ENCODE measurements at places on chromosomes 7 and 10.
A peak's percentile ranks its signal among the peaks of the same experiment; 100 is the strongest.

- no peak for DNase-seq
Observed at GRCh38 chr10:10647331-10647730, 370.3 kb upstream of the CELF2 start.

DNA sequence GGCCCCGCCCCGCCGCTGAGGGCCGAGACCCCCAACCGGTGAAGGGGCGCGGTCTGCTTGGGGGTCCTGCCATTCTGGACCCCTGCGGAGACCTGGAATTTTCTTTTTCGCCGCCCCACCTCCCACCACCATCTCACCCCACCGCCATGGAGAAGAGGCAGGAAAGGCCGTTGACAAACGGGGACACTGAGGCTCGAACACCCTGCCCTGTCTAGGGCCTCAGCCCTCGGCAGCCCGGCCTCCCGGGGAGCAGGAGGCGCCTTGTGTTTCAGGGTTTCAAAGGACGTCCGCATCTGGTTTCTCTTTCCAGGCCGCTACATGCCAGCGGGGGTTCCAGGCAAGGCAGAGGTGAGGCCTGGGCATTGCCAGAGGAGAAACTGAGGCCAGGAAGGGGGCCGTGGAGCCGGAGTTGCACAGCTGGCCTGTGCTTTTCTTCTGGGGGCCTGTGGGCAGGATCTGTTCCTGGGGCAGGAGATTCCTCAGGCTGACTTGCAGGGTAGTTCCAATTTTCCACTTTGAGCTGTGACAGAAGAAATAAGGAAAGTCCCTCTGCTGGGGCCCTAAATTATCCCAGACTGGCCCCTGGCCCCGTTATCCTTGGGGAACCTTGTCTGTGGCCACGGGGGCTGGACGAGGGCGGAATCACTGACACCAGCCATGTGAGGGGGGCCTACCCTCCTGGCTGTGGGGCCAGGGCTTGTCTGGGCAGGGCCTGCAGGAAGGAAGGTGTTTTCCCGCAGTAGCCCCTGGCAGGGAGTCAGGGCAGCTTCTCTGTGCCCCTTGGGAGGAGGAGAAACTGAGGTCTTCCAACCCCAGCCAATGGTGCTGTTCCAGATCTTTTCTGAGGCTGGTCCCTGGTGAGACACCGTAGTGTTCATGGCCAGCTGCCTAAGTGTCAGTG lies 900 bp upstream of the MICALL2 start:
- no peak for DNase-seq

GRCh38 chr10:100519311-100520051 lies at the start of gene SEC31B:
TSS of gene SEC31B (minus strand) at chr10:100519861. CDS start at chr10:100516952, 2,909 bp downstream.
- DNase-seq, result no peak

GRCh38 chr7:128904381-128905197 lies 5.9 kb downstream of the KCP start:
- DNase-seq, result peak; percentile 52

DNA sequence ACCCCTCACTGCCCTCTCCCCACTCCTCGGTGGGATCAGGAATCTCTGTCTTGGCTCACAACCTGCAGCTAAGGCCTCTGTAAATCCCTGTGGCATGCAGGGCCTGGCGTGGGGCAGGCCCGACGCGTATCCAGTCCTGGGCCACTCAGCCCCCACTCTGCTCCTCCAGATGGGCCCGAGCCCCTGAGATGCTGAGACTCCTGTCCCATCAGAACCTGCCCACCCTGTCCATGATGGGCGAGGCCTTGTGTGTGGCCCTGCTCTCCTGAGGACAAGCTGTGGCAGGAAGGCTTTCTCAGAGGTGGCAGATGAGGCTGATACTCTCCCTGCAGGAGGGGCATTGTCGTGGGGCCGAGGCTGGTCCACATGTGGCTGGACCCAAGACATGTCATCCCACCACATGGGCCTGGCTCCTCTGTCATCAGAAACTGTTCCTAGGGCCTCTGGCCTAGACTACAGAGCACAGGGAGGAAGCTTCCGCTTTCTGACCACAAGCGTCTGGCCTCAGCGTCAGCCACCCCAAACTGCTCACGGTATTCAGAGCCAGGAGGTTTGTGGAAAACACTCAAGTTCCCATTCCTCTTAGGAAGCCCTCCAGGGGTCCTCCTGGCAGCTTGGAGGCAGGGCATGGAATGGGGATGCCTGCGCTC lies 6.0 kb downstream of the ALOX5 start:
- DNase-seq, result no peak

GRCh38 chr7:126845331-126845730 lies 407.4 kb downstream of the GRM8 start:
- DNase-seq, result no peak

DNA sequence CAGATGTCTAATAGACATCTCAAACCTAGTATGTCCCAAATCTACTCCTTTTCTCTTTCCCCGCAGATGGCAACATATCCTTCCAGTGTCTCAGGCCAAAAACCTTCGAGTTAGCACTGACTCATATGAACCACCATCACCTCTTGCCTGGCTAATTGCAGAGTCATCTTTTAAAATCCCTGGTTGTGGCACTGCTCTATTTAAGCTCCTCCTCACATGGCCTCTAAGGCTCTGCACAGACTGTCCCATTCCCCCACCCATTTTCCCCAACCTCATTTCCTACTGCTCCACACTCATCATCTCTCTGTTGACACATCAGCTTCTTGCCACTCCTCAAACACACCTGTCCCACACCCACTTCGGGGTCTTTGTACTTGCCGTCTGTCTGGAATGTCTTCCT lies 16.8 kb upstream of the HBP1 start:
- no peak for DNase-seq

DNA sequence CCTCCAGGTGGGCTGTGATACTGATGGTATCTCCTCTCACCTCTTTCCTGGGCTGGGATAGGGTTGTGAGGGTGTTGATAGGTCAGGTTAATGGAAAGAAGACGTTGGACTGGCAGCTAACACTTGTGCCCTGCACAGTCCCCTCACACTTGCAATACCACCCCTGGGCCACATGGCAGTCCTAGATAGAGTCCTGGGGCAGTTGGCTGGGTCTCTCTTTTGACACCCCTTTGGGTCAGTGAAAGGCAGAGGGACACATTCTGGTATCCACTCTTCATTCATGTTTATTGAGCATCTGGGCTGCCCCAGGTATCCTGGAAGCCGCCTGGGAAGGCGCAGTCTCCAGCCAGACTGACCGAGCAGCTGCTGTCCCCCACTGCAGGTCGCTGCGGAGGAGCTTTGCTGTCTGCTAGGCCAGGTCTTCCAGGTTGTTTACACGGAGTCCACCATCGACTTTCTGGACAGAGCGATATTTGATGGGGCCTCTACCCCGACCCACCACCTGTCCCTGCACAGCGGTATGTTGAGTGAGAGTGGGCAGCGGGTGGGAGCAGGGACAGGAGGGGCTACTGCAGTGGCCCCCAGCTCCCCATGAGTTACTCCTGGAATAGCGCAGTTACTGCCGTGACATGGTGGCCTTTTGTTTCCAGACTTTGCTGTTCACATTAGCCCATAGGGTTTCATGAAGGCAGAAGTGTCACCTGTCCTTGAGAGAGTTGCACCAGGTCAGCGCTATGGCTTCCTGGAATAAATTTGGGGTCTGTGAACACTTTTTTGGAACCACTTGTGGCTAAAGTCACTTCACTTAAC lies 19.1 kb downstream of the NACAD start:
- no peak for DNase-seq

- DNase-seq, result peak; percentile 69
Observed at GRCh38 chr7:116395141-116395791, 104.3 kb upstream of the CAV2 start.

DNA sequence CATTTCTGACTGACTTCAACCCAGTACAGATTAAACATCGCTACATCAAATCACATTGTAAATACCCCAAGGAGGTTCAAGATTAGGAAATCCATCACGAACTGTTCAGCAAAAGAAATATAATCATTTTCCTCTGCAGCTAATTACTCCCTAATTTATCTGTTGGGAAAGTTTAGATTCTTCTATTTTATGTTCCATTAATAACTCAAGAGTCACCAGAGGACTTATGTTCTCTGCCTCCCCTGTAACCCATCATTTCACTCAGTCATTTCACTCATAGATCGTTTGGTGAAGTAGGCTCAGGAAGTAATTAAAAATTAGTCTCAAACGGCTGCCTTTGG lies 45.2 kb downstream of the FAM171A1 start:
- no peak for DNase-seq

DNA sequence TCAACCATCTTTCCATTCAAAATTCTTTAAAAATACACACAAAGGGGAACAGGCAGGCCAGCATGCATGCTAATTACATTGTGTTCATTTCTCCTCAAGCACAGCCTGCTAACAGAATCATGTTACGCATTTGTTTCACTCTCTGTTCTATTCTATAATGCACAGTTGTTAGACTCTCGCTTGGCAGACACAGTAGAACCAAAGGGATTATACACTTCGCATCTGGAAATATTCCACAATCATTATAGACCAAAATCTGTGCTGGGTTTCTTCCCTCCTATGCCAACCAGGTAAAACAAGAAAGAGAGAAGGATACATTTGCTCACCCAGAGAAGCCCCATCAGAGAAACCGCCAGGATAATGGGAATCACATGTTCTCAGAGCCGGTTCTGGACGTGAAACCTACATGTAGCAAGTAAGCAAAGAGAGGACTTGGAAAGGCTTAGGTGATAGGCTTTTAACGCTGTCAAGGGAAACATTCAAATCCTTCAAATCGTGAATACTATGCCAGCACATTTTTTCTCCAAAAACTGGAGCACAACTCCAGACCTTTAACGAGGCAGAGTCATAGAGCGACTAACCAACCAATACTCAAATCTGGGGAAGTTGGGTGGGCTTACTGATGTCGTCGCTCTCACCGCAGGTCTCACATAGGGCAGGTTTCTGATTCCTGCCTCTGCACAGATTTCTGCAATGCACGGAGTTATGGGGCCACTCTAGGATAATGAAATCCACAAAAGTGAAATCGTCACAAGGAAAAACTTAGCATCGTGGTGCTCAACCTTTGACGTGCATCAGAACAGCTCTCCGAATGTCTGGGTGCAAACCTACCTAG lies 380.5 kb upstream of the AUTS2 start:
- no peak for DNase-seq

DNA sequence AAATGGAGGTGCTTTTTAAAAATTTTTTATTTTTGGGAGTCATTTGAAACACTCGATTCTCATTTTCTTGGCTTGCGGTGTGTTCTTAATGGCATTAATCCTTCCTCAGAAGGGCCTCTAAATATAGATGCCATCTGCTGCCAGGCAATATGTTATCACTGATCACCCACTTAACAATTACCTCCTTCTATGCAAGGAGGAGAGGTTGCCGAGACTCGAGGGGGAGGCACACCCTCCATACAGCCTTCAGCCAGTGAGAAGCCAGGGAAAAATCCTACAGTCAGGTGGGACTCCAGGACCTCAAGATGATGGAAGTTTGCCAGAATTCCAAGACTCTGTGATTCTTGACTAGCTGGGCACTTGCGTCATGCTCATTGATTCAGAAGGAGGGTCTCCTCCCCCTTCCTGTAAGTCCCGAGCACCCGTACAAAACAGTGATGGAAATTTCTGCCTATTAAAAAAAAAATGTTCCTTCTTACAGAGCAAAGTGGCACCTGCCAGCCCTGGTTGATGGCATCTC lies 574.5 kb downstream of the TYW1 start:
- no peak for DNase-seq

- DNase-seq, result no peak
Observed at GRCh38 chr7:153638821-153639435, 413.3 kb upstream of the DPP6 start.

GRCh38 chr10:89283936-89284475 lies 17.8 kb upstream of the IFIT2 start:
- no peak for DNase-seq

GRCh38 chr10:64408391-64409183 lies 887.4 kb downstream of the REEP3 start:
- DNase-seq, result no peak

DNA sequence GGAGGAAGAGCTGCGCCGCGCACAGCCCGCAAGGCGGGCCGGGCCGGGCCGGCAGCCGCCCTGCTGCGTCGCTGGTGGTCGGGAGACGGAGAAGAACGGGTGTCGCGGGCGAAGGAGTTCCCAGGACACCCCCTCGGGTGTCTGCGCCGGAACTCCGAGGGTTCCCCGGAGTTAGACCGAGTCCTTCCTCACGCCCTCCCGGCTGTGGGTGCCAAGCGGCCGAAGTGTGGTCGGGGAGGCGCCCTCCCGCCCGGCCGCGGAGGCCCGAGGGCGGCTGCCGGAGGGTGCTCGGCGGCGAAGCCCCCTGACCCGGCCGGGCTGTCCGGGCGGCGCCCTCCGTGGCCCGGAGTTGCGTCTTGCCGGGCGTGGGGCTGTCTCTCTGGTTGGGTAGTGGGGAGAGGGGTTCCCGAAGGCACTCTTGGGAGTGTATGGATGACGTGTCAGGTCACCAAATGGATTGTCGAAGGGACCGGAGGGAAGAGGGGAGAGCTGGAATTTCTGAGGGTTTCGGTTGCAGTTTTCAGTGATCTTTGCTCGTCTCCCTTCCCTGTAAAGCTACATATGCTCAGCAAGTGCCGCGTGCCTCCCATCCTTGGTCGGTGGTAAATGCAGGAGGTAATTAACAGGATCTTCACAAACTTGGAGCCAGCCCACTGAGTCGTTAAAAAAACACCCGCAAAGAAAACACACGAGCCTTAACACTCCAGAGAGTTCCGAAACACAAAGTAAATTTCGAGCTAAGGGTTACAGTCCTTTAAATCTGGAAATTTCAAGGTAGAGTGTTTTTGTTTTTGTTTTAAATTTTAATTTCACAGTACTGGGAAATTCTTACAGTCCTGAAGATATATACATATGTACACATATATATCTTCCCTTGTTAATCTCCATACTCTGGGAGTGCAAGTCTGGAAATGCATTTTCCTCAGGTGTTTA lies 871 bp downstream of the ST7 start:
- DNase-seq, result peak; percentile 43

- DNase-seq, result no peak
Observed at GRCh38 chr7:70710011-70710480, 421.9 kb upstream of the GALNT17 start.

DNA sequence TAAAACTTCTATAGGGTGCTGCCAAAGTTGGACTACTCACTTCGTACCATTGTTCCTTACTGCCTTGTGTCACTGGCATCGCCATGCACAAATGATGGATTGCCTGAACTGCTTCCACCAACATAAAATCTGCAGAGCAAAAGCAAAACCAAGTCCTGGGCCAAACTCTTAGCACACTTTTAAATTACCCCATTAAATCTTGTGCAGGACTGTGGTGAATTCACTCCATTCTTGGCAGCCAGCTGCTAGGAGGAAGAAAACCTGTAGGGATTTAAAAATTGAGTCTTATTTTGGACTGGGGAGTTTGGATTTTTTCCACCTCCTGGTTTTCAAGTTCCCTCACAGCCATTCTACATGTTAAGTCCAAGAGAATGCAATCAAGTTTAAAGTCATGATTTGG lies 646.9 kb downstream of the SORCS3 start:
- no peak for DNase-seq

Data from HCT116 (cell line).